ENCODE measurements at places on chromosomes 7 and 10.

DNA sequence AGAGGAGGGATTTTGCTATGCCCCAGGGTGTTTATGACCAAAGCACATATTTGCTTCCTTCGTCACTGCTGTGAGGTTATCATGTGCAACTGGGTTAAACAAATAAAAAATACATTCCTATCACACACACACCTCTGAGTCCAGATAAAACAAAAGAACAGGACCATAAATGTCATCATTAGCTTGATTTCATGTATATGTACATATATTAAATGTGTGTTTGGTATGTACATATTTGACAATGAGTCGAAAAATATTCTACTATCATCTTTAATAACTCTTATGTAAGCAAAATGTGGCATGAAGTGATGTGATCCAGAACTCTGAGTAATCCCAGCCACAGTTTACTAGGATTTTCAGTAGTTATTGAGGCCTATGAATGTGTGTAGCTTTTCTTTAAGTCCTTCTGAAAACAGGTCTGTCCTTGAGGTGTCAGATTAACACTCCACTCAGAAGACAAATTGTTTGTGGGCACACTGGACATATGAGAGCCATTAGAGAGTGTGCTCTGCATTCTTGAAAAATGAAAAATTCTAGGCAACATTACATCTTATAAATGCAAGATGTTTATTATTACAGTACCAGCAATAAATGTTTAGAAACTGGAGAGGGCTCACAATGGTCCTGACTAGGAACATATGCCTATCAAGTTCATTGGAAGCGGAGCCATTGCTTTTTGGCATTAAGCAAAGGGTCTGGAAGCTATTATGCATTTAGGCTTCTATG lies 335.1 kb upstream of the SEMA3A start:
- DNase-seq: no peak

GRCh38 chr10:103265717-103266329 lies 11.1 kb upstream of the INA start:
- DNase-seq: no peak

- no peak for DNase-seq
Observed at GRCh38 chr7:90825779-90826178, 229.7 kb downstream of the CDK14 start.

GRCh38 chr7:23072922-23073321 lies 32.7 kb upstream of the KLHL7 start:
- DNase-seq: no peak

GRCh38 chr10:125060482-125060825 lies 99.9 kb downstream of the CTBP2 start:
- DNase-seq: no peak

DNA sequence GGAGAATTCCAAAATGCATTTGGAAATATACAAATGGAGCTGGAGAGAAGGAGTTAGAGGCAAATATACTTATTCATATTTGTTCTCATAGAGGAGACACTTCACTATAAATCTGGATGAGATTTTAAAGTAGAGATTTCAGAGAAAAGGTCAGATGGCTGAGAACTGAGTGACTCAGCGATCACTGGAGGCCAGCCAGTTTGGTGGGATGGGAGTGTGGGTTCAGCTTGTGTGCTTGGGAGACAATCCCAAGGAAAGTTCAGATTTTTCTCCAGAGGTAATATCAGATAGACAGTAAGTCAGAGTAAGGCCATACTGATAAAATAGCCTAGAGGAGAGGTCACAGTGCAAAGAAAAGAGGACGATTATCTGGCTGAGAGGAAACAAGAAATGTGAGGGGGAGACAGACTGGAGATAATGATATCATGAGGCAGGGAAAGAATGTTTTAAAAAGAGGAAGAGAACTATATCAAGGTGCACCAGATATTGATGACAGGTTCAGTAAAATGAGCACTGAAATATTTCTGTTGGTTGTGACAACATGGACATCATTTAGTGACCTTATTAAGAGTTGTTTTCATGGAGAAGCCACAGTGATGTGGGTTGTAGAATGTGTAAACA lies 67.0 kb downstream of the MDFIC start:
- no peak for DNase-seq

GRCh38 chr7:92763636-92764423 lies 72.5 kb downstream of the CDK6 start:
- DNase-seq: no peak

GRCh38 chr10:103651783-103652476 lies 158.4 kb downstream of the NEURL1 start:
- DNase-seq: no peak

DNA sequence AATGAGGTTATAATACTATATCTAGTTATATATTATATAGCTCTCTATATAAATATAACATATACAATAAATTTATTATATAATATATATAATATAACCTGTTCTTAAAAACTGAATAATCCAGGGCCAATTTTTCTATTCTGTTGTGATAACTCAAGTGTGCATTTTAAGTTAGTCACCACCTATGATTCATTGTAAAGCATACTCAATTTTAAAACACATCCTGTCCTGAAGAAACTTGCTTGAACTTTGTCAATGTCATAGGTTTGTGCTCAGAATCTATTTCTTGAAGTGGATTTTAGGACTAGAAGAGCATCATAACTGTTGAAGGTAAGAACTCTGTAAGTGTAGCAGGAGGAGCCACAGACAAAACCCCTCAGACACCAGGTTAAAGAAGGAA lies 1209.8 kb downstream of the REEP3 start:
- DNase-seq: no peak

GRCh38 chr7:55303220-55303619 lies 61.9 kb upstream of the LANCL2 start:
- no peak for DNase-seq

GRCh38 chr10:20682782-20683181 lies 214.3 kb downstream of the NEBL start:
- no peak for DNase-seq

GRCh38 chr7:65397730-65398142 lies 24.1 kb downstream of the ZNF92 start:
- DNase-seq: no peak

GRCh38 chr7:24227603-24228359 lies 56.2 kb upstream of the NPY start:
- peak; percentile 21 for DNase-seq

GRCh38 chr7:147639751-147640150 lies 950.8 kb upstream of the C7orf33 start:
- DNase-seq: no peak

DNA sequence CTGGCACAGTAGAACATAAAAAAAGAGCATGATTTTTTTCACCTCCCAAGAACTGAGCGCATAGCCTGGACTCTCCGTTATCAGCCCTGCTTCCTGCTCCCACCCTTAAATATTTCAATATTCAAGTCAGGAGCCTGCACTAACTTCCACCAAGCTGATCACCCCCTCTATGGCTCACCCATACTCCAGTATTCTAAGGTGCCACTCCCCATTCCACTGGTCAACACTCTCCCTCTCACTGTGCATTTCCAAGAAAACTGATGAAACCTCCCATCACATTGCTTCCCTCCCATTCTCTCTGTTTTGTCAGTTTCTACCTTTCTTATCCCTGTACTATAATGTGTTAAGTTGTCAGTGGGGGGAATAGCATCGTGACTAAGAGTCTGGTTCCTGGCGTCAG lies 95.0 kb upstream of the C7orf33 start:
- no peak for DNase-seq

GRCh38 chr7:2452074-2452507 lies 24.1 kb downstream of the GRIFIN start:
- DNase-seq: no peak
